HFFc6 (cell line): ENCODE measurements at places on chromosomes 5 and 9.

DNA sequence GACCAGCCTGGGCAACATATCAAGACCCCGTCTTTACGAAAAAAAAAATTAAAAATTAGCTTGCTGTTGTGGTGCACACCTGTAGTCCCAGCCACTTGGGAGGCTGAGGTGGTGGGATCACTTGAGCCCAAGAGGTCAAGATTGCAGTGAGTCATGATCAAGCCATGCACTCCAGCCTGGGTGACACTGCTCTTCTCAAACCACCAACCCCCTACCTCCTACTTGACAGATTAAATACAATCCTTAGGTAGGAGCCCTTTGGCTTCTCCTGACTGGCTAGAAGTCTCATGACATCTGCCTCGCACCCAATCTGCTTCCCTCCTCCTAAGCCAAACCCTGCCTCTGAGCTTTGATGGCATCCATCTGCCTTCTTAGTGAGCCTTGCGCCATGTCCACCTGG is 11.6 kb upstream of the FBP1 start:
- DNase-seq: no peak

GRCh38 chr9:137454145-137454596 is 5.0 kb downstream of the NSMF start:
- no peak for DNase-seq

DNA sequence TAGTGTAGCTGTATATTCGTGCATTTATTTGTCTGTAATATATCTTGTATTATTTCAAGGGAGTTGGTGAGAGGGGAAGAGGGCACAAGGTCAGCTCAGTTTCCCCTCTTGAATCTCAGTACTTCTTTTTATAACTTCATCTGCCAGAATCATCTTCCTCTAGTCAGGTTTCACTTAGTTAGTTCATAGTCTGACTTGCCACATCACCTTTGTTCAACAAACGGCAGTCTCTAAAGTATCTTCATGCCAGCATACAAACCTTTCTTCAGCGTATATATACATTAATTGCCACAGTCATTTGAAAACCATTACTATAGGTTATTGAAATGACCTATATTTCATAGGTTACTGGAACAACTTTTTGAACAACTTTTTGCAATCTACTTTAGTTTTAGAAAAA is 1.6 kb downstream of the ECM2 start:
- no peak for DNase-seq

- DNase-seq: no peak
Observed at GRCh38 chr9:117687532-117687931, 16.7 kb upstream of the TLR4 start.

- no peak for DNase-seq
Observed at GRCh38 chr9:3553076-3553765, 27.4 kb upstream of the RFX3 start.

- DNase-seq: no peak
Observed at GRCh38 chr5:61496446-61496845, 164.4 kb downstream of the ZSWIM6 start.

DNA sequence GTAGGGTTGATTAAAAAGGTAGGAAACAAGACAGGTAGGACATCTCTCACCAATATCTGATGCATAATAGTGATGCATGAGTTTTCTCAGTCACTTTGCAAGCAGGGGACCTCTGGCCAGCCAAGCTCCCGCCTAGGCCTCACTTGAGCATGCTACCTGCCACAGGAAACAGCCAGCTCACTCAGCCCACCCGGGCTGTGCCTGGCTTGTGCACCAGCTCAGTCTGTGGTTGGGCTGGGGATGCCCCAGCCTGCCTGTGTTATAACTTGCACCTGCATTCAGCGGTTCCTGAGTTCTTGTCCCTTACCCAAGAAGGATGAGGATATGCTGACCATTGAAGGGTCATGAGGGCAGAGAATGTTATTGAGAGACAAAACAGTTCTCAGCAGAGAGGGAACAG is 172.8 kb upstream of the PLCXD3 start:
- DNase-seq: no peak

DNA sequence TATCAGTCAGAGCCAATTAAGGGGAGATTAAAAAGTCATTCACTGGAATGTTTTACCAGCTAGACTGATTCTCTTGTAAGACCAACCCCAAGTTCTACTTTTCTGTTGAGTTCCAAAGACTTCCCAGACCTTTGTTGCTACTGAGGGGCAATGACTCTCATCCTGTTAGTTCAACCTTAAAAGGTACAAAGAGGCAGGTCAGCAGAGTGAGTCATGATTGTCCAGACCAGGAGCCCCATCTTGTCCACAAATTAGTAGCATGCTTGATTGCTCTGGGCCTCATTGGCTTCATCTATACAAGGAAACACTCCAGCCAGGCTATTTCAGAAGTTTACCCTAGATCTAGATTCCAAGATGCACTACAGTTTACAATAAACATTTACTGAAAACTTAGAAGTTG is 79.9 kb upstream of the IL7R start:
- no peak for DNase-seq

GRCh38 chr9:91711755-91712601 is 238.1 kb downstream of the ROR2 start:
- DNase-seq: no peak

DNA sequence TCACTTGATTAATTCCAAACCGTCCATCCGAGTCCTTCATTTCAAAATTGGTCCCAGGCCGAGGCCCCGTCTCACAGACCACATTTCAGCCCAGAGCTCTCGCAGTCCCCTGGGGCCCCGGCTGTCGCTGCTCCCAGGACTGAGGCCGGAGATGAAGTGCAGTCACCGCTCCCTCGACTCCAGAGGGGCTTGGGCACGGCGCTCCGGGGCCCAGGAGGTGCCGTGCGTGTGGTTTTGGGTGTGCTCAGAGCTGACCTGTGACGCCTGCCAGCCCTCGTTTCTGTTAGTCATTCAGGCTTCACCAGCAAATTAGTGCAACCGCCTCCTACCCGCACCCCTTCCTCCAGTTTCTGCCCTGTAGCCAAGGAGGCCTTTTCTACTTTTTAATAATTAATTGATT is 48.7 kb upstream of the PHYKPL start:
- DNase-seq: no peak

DNA sequence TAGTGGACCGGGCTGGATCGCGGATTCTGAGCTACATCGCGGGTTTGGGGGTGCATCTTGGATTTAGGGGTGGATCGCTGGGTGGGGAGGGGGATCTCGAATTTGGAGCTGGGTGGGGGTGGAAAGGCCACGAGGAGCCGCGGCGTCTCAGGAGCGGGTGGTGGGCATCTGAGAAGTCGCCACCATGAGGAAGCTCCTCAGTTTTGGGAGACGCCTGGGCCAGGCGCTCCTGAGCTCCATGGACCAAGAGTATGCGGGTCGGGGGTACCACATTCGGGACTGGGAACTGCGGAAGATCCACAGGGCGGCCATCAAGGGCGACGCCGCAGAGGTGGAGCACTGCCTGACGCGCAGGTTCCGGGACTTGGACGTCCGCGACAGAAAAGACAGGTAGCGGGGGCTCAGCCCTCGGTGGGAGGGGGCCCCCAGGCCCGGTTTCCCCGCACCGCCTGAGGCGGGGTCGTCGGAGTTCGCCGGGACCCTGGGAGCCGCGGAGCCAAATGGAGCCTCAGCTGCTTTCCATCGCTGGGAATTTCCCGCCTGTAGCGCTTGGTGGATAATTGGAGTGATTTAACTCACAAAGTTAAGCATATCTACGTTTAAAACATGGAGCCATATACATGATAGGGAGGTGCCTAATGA is 376 bp downstream of the ANKRD18B start:
- DNase-seq: no peak

DNA sequence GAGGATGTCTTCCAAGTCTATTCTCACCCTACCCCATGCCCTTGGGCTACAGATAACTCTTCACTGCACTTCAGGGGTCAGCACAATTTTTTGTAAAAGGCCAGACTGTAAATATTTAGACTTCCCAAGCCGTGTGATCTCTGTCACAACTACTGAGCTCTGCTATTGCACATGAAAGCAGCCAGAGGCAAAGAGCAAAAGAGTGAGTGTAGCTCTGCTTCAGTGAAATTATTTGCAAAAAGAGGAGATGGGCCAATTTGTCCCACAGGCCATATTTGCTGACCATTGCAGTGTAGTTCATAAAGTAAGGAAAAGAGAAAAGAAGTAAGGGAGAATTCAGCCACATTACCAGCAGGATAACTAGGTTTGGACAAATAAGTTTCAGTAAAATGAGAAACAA is 7.0 kb upstream of the MOCS2 start:
- no peak for DNase-seq

DNA sequence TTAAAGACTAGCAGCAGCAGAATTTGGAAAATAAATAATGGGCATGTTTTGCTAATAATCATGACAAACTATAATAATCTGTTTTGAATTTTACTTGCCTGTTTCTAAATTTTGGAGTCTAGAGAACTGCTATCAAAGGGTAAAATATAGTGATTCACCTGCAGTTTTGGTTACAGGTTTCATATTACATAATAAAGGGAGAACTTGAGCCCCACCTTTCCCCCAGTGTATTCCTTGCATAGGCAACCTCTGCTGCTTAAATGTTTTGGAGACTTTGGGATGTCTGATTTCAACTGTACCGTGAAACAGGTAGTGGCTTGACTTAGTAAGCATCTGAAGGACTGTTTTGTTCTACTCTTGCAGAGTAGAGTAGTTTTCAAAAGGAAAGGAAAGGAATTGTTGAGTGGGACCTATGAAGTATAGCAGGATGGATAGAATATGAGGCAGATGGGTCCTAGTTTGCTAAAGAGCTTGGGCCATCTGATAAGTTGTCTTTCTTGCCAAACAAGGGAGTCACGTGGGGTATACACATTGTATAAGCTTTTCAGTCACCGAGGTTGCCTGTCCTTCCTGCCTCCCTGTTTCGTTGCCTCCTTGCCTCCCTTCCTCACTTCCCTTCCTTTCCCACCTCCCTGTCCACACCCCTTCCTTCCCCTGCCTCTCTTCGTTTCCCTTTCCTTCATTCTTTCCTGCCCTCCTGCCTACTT is 19.1 kb downstream of the CREBRF start:
- DNase-seq: no peak

- peak; percentile 58 for DNase-seq
Observed at GRCh38 chr5:62460578-62460983, 48.0 kb downstream of the IPO11 start.

GRCh38 chr5:151004499-151004898 is 15.9 kb upstream of the GPX3 start:
- no peak for DNase-seq

GRCh38 chr5:59923465-59923864 is 29.9 kb upstream of the PDE4D start:
- peak; percentile 56 for DNase-seq

DNA sequence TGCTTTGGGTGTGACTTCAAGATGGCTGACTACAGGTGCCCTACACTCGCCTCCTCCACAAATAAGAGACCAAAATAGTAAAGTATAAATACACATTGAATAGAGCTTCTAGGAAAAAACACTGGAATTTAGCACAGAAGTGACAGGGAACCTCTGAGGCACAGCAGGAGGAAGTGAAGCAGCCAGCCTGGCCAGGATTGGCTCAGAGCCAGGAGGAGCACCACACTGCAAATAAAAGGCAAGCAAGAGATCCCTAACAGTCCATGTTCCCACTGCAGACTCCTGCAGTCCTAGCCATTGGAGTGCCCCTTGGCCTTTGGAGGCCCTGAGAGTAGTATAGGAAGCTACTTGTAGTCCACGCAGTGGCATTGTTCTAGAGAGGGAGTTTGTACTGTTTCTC is 186.7 kb upstream of the TLX3 start:
- no peak for DNase-seq

- peak; percentile 74 for DNase-seq
Observed at GRCh38 chr9:33287087-33287490, 3.2 kb upstream of the NFX1 start.

- DNase-seq: no peak
Observed at GRCh38 chr9:137069508-137070091, 757 bp downstream of the SAPCD2 start.

DNA sequence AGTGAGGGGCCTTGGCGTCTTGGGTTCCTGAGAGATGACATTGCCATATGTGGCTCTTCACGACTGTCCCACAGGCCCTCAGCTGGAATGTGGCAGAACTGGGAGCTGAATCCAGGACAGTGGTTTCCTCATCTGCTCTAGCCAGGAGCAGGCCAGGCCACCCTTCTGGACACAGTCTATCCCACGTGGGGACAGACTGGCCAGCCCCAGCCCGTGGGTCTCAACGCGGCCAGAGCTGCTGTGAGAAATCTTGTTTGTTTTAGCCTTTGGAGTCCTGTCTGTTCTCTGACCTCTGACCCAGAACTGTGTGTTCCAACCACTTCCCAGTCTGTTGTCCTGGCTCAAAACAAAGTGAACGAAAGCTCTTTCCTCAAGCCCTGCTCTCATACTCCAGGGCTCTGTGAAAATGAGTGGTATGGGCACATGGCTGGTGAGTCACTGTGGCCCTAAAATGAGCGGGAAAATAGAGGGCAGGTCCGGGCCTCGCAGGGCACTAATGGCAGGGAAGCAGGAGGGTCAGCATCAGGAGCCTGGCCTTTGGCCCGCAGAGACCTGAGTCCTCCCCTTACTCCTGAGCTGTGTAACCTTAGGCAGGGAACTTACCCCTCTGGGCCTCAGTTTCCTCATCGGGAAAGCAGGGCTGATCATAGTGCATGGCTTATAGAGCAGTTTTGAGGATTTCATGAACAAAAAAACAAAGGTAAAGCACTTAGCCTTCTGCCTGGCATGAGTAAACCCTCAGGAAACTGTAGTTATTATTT is 34.8 kb upstream of the GLRX start:
- DNase-seq: peak; percentile 89

DNA sequence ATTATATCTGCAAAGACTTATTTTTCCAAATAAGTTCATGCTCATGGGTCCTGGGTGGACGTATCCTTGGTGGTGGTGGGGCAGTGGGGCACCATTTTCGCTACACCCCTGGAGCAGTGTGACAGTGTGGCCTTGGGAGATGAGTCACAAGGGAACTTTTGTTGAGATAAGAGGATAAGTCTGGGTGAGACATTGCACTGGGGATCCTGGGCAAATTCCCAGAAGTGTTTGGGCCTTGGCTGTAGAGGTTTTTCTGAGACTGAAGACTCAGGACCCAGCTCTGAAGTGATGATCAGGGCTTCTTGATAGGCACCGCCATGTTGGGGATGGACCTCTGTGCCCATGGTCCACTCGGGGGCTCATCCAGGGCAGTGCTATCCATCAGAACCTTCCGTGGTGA is 149.4 kb downstream of the MACROH2A1 start:
- DNase-seq: peak; percentile 55

GRCh38 chr9:93941493-93941892 is 13.7 kb downstream of the BARX1 start:
- DNase-seq: no peak

DNA sequence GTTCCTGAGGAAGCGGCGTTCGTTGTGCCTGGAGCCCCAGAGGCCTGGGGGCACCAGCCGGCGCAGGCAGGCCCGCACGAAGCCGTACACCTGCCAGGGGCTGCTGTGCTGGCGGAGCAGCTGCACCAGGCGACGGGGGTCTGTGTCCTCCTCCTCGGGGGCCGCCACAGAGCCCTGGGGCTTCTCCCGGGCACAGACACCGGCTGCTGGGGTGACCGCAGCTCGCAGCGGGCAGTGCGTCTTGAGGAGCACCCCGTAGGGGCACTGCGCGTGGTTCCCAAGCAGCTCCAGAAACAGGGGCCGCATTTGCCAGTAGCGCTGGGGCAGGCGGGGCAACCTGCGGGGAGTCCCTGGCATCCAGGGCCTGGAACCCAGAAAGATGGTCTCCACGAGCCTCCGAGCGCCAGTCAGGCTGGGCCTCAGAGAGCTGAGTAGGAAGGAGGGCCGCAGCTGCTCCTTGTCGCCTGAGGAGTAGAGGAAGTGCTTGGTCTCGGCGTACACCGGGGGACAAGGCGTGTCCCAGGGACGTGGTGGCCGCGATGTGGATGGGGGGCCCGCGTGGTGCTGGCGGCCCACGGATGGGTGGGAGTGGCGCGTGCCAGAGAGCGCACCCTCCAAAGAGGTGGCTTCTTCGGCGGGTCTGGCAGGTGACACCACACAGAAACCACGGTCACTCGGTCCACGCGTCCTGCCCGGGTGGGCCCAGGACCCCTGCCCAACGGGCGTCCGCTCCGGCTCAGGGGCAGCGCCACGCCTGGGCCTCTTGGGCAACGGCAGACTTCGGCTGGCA is 1.3 kb downstream of the TERT start:
- DNase-seq: peak; percentile 66
